ENCODE measurements at places on chromosomes 11 and 22.
A peak's percentile ranks its signal among the peaks of the same experiment; 100 is the strongest.

DNA sequence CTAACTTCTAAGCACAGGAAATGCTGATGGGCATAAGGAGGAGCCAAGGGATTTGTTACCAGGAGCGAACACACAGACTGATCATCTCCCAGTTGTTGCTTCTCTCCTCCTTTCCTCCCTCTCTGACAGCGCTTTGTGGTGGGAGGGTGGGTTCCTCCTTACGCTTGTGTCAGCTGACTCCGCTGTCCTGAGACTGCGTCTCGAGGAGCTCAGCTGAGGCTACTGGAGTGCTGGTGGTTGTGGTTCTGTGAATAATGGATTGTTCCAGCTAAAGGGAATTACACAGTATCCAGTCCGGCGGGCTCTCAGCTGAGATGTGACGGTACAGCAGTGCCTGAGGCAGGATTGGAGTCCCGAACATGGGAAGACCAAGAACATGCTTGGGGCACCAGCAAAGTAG lies 113.4 kb downstream of the CTNND1 start:
- no peak for DNase-seq

DNA sequence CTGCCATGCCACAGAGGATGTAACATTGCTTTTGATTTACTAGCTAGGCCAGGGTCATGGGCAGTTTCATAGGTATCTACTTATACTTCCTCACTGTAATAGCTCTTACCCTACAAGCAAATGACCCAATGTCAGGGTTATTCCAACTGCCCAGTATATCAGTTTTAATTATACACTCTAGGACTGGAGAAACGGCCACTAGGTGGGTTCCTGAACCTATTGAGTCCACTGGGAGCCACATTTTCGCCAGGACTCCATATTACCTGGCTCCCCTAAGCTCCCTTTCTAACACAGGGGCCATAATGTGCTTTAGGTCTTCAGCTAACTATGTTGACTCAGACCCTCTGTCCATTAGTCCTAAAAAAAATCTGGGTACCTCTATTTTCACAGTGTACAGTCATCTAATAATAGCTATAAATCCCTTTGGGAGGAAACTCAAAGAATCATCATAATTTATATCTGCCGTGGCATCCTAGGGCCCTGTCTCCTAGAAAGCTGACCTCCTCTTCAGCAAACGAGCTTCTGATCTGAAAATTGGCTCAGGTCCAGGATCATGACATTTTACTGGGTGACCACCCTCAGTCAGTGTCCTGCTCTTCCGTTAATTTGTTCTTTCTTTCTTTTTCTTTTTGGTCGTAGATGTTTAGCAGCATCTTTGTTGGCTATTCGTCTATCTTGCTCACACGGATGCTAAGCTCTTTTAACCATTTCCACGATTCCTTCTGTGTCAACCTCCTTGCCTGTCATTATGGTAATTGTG lies 244.3 kb downstream of the FAM76B start:
- DNase-seq, result no peak

GRCh38 chr11:104275992-104276391 lies 112.0 kb upstream of the PDGFD start:
- peak; percentile 14 for DNase-seq

DNA sequence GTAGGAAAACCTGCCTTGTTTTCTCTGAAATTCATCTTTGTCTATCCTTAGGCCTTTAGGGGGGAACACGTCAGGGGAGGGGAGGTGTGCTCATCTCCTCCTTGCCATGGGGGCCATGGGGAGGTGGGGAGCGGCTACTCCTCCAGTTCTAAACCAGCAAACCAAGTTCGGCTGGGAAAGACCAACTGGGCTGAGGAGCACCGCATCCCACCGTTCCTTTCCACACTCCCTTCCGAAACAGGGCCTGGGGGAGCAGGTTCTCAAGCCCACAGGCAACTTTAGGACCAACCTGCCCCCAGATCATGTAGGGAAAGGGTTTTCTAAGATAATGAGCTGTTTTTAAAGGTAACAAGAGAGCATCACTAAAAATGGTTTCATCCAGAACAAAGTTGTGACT lies 77.5 kb upstream of the PITPNB start:
- no peak for DNase-seq

GRCh38 chr11:82842019-82842418 lies 58.2 kb downstream of the PRCP start:
- no peak for DNase-seq

- DNase-seq, result no peak
Observed at GRCh38 chr11:64447831-64448598, 89.1 kb downstream of the RPS6KA4 start.

- no peak for DNase-seq
Observed at GRCh38 chr11:57092028-57092698, 89.6 kb upstream of the LRRC55 start.

- DNase-seq, result peak; percentile 79
Observed at GRCh38 chr11:73647459-73648100, 1.2 kb downstream of the PLEKHB1 start.
